ENCODE measurements at places on chromosomes 3 and 15. TPM values are rescaled to one million over a fixed set of nuclear protein-coding genes. Genes with fewer than 3 reads are reported as not detected.
A peak's percentile ranks its signal among the peaks of the same experiment; 100 is the strongest.

DNA sequence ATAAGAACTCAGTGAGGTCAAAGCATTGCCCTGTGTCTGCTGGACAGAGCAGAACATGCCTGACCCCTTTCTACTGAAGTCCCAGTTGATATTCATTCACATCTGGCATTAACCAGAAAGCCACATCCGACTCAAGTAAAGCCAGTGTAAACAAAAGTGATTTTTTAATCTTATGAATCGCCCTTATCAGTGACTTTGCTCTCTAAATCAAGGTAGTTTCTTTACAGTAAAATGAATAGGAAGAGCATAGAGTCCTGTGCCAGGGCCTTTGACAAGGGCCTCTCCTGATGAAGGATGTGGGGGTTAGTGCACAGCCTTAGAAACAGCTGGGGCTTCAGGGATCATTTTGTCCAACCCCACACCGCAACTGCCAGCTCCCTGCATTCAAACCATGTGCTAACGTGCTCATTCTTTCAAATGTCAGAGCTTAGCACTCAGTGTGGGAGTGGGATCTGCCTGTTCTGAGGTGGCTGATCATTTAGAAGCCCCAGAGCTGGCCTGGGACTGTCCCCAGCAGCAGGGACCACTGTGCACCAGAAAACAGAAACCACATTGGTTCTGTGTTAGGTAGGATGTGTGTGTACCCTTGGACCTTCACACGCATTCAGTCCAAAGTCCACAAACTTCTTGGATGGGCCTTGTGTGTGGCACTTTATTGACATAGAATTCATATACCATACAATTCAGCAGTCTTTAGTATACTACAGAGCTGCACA lies 55.3 kb downstream of the CCR4 start:
- H3K4me1 ChIP-seq = no peaks in the 10 kb centered on the region
- H3K4me3 ChIP-seq = no peak overlapping the region
- no peaks in the 10 kb centered on the region for H3K36me3 ChIP-seq
- no peak overlapping the region for H3K27ac ChIP-seq
- no peak for DNase-seq

DNA sequence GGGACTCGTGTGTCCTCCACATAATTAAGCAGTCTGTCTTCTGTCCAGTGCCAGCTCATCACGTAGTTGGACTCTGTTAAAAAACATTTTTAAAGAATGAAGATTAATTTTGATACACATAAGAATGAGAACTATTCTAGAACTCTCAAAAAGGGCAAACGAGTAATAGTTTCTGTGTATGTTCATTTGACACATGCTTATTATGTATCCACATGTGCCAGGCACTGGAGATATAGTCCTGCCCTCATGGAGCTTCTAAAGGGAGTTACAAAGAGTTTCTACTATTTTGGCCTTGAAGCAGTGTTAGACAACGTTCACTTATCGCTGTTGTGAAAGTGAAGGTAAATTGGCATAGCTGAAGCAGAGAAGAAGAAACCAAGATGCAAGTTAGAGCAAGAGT lies 326.7 kb upstream of the CTDSPL start:
- no peaks in the 10 kb centered on the region for H3K4me1 ChIP-seq
- no peaks in the 10 kb centered on the region for H3K36me3 ChIP-seq
- H3K27ac ChIP-seq = no peak overlapping the region

- H3K4me1 ChIP-seq = no peaks in the 10 kb centered on the region
- peaks cover 47% of the 10 kb centered on the region for H3K36me3 ChIP-seq
- no peak overlapping the region for H3K4me3 ChIP-seq
- no peaks in the 10 kb centered on the region for H3K27me3 ChIP-seq
Measured at GRCh38 chr15:89630974-89631901, 24.0 kb downstream of the KIF7 start.

Gene CHRD
- total RNA-seq = not detected

GRCh38 chr3:88882121-88882520 lies 225.3 kb upstream of the EPHA3 start:
- DNase-seq = no peak
- no peaks in the 10 kb centered on the region for H3K36me3 ChIP-seq
- H3K4me1 ChIP-seq = no peaks in the 10 kb centered on the region
- no peaks in the 10 kb centered on the region for H3K27me3 ChIP-seq

DNA sequence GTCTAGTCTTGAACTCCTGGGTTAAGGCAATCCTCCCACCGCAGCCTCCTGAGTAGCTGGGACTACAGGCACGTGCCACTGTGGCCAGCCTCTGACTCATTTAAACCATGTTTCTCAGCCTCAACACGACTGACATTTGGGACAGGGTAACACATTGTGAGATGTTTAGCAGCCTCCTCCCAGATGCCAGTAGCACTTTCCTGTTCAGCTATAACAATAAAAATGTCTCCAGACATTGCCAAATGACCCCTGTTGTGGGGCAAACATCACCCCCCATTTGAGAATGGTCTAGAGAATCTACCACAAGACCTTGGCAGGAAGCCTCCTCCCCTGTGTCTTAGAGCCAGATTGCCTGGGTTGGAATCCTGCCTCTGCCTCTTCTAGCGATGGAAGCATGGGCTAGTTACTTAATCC lies 8.4 kb downstream of the TMEM40 start:
- DNase-seq = no peak
- peak overlapping the region; percentile 45 for H3K27ac ChIP-seq
- no peak overlapping the region for H3K4me3 ChIP-seq
- H3K36me3 ChIP-seq = peaks cover 6% of the 10 kb centered on the region
- H3K4me1 ChIP-seq = peaks cover 29% of the 10 kb centered on the region

DNA sequence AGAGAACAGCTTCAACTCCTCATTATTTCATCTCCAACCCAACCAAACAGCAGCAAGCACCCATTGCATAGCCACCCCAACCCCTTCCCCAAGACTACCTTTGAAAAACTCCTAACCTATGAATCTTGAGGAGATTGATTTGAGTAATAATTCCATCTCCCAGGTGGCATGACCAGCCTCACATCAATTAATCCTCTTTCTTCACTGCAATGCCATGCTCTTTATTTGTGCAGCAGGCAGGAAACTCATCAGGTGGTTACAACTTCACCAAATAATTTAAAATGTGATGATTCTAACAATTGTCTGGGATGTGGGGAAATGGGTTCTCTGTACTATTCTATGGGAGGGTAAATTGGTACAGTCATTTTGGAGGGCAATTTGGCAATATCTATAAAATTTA lies 68.1 kb upstream of the POMGNT2 start:
- no peaks in the 10 kb centered on the region for H3K27me3 ChIP-seq
- H3K4me1 ChIP-seq = peaks cover 29% of the 10 kb centered on the region
- DNase-seq = no peak

- no peaks in the 10 kb centered on the region for H3K36me3 ChIP-seq
- no peak for DNase-seq
- no peaks in the 10 kb centered on the region for H3K27me3 ChIP-seq
- H3K4me3 ChIP-seq = no peak overlapping the region
- H3K27ac ChIP-seq = peak overlapping the region; percentile 58
Measured at GRCh38 chr3:17605032-17605431, 137.4 kb downstream of the TBC1D5 start.

DNA sequence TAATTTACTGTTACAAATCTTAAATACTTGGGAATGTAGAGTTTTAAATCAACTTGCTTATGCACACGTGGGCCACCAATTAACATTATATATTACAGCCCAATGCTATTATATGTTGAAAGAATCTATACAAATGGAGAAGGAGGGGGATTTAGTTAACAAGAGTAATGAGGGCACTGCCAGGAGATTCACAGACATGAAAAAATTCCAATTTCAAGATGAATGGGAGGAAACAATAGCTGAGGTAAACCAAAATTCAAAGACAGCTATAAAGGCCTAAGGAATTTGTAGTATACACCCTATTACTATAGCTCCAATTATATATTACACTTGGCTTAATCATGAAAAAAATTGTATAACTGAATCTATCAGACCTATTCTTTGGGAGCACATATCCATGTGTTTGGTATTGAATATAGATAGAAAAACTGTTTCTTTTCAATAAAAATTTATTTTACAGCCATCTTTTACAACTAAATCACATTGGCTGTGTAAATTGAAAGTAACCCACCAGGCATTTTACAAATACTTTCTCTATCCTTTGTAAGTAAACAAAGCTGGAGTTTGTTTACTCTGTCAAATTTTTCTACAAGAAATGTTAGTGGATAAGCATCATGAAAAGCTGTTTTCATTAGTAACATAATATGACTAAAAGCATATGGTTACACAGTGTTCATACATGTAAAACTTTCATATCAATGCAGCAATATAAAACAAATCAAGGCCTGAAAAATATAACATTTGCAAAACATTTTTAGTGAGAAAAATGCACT lies 1045.8 kb downstream of the ROBO1 start:
- H3K4me3 ChIP-seq = no peak overlapping the region
- no peaks in the 10 kb centered on the region for H3K27me3 ChIP-seq
- H3K4me1 ChIP-seq = no peaks in the 10 kb centered on the region
- H3K36me3 ChIP-seq = no peaks in the 10 kb centered on the region
- no peak for DNase-seq

DNA sequence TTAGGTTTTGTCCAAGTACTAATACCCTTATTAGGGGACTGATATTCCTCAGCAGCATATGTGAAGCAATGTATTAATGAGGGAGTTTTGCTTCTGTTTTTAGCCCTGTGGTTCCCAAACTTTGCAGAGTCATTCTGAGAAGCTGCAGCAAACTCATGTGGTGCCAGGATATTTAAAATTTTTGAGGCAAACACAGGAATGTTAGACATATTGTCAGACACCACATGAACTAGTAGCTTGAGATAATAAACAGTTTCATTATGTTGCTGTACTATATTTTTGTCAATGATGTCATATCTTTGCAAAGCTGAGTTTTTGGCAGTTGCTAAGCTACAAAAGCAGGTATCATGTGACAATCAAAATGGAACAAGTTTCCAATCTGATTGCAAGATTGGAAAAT lies 36.6 kb downstream of the ATP6V1A start:
- H3K36me3 ChIP-seq = no peaks in the 10 kb centered on the region
- no peak overlapping the region for H3K4me3 ChIP-seq
- H3K27me3 ChIP-seq = no peaks in the 10 kb centered on the region
- H3K4me1 ChIP-seq = no peaks in the 10 kb centered on the region
- no peak for DNase-seq
- no peak overlapping the region for H3K27ac ChIP-seq

- peaks cover 9% of the 10 kb centered on the region for H3K4me1 ChIP-seq
- peak overlapping the region; percentile 68 for H3K4me3 ChIP-seq
- peaks cover 11% of the 10 kb centered on the region for H3K36me3 ChIP-seq
- no peak overlapping the region for H3K27ac ChIP-seq
Measured at GRCh38 chr15:66251790-66252684, 1.5 kb downstream of the MEGF11 start.

Gene CLCN2
- 22.9 TPM for total RNA-seq

Gene TERC
- total RNA-seq = 4.7 TPM

GRCh38 chr15:72358650-72359171 lies 17.1 kb downstream of the HEXA start:
- no peaks in the 10 kb centered on the region for H3K27me3 ChIP-seq
- H3K27ac ChIP-seq = no peak overlapping the region

GRCh38 chr15:96334705-96335410 lies 4.4 kb downstream of the NR2F2 start:
- H3K4me3 ChIP-seq = no peak overlapping the region
- H3K27me3 ChIP-seq = no peaks in the 10 kb centered on the region
- no peak for DNase-seq
- H3K27ac ChIP-seq = no peak overlapping the region
- H3K4me1 ChIP-seq = peaks cover 9% of the 10 kb centered on the region

Gene UPK1B
- 32.8 TPM for total RNA-seq

Gene CADM2
- 0.71 TPM for total RNA-seq

- DNase-seq = no peak
- H3K27me3 ChIP-seq = no peaks in the 10 kb centered on the region
- H3K27ac ChIP-seq = no peak overlapping the region
- no peaks in the 10 kb centered on the region for H3K36me3 ChIP-seq
- no peak overlapping the region for H3K4me3 ChIP-seq
Measured at GRCh38 chr3:144677103-144677502, 705.5 kb downstream of the DIPK2A start.

DNA sequence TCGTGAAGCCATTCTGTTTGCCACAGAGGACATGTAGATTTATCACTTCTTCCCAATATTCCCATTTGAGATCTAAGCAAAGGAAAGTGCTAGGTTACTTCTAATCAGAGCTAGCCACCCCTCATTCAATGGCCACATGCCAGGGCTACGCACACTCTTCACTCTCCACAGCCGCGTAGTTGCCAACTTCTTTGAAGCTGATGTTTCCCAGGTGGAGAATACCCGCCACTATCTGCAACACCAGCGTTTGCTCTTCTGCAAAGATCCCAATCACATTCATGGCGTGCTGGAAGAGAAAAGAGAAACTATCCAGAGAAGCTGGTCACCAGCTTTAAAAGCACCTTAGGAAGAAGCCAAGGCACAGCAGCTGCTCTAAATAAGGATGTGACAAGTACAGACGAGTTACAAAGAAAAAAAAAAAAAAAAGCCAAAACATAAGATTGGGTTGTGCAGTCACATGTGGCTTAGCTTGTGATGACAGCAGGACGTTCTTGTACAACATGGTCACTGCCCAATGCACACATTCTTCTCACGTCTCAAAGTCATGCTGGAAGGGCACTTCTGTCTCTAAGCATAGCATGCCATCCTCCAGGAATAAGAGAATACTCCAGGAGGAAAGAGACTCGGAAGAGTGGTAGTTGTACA lies 16.4 kb downstream of the LDHAL6B start:
- no peak overlapping the region for H3K4me3 ChIP-seq
- H3K27me3 ChIP-seq = no peaks in the 10 kb centered on the region
- peaks cover 59% of the 10 kb centered on the region for H3K36me3 ChIP-seq
- no peak for DNase-seq
- H3K4me1 ChIP-seq = peaks cover 23% of the 10 kb centered on the region

GRCh38 chr15:40247406-40247971 lies 8.6 kb downstream of the PAK6 start:
- H3K27ac ChIP-seq = no peak overlapping the region
- no peaks in the 10 kb centered on the region for H3K36me3 ChIP-seq
- no peaks in the 10 kb centered on the region for H3K27me3 ChIP-seq
- no peaks in the 10 kb centered on the region for H3K4me1 ChIP-seq
- no peak overlapping the region for H3K4me3 ChIP-seq
- no peak for DNase-seq

Gene DUOXA2
- not detected for total RNA-seq

DNA sequence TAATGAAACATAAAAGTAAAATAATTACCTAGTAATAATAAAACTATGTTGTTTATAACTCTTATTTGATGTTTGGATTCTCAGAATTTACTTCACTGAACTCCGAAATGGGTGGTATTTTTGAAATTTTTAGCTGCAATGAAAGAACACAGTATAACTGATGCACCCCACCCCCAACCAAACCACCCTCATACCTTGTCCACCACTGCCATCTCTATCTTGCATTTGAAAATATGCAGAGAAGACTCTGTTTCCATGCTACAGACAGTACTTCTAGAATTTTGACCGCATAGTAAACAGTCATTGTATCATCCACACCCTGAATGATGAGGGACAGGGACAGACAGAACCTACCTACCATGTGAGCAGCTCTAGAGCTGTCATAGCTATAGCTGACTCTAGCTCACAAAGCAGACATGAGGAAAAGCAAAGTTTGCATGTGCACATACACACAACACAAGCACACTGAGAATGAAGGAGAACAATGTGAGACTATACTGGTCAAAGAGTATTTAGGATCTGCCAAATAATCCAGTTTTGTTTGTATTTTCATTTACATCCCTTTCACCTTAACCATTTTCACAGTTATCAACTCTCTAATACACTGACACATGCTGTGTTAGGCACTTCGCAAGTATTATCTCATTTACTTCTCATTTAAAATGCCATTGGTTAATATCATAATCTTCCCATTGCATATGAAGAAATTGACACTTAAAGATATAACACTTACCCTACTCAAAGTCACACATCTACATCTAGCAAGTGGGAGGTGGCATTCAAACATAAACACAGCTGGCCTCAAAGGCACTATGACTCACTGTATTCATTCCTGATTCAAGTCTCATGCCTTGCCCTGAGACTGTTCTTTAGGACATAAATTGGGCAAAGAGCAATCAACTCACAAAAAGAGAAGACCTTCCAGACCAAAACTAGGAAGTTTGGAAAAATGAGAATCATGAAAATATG lies 1014.7 kb upstream of the CFAP20DC start:
- H3K4me3 ChIP-seq = no peak overlapping the region
- H3K36me3 ChIP-seq = no peaks in the 10 kb centered on the region
- DNase-seq = no peak
- no peaks in the 10 kb centered on the region for H3K4me1 ChIP-seq
